ENCODE measurements at places on chromosomes 12 and 14. TPM values are rescaled to one million over a fixed set of nuclear protein-coding genes. Genes with fewer than 3 reads are reported as not detected.

DNA sequence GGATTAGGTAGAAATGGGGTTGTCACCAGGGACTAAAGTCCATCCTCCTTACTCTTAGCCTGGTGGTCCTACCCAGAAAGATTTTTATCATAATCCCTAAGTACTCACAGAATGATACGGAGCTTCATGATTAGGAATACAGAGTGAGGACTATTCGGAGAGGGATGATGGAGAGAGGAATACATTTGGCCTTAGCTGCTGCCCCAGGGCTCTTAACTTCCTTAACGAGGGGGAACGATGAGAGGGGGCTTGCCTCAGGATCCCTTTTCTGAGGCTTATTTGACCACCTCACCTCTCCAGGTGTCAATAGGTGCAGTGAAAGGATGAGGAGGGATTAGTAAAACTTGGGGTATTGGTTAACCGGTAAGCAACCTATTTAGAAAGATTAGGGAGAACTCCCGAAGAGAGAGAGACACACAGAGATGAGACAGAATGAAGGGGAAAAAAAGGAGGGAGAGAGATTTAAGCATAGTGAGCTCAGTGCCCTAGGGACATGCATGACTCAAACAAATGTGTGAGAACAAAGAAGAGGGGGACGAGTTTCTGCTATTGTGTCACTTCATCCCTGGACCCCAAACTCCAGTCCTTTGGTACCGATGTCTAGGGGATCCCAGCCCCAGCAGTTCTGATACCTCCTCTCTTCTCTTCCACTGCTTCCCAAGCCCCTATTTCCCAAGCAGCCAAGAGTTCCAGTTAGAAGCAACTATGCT, 1.1 kb downstream of the NFE2 start:
- no peak for DNase-seq

GRCh38 chr12:71010143-71010479, 89.6 kb upstream of the PTPRR start:
- no peak for DNase-seq

- no peak for DNase-seq
Measured at GRCh38 chr12:66751432-66752113, 72.7 kb upstream of the GRIP1 start.

DNA sequence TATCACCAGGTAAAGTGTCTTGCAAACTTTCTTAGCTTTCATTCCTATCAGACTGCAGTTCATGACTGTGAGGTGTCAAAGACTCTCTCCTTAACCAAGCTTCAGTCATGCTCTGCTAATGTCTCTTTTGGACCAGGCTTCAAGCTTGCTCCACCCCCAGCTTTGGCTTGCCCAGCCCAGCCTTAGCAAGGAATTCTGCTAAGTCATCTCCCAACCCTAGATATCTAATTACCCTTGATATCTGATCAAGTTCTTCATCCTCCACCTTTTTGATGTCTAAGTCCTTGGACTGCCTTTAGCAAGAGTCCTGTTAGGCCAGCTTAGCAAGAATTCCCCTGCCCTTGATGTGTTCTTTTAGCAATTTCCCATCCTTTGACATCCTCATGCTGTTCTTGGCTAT, 108.9 kb upstream of the FGD4 start:
- DNase-seq: no peak

GRCh38 chr14:105168496-105168978, at the start of gene JAG2:
TSS of gene JAG2 (minus strand) at chr14:105168776. CDS start at chr14:105168420, 356 bp downstream.
- no peak for DNase-seq

GRCh38 chr14:25044106-25044698, 5.7 kb downstream of the STXBP6 start:
- DNase-seq: no peak

GRCh38 chr12:113683574-113683973, 211.9 kb upstream of the LHX5 start:
- DNase-seq: no peak

- DNase-seq: no peak
Measured at GRCh38 chr12:67222302-67222701, 46.9 kb upstream of the CAND1 start.

- no peak for DNase-seq
Measured at GRCh38 chr14:101459551-101459900, 101.8 kb upstream of the DIO3 start.

GRCh38 chr12:90974286-90974685, 19.3 kb upstream of the CCER1 start:
- DNase-seq: no peak

- peak; percentile 96 for DNase-seq
Measured at GRCh38 chr12:57487597-57488401, at the start of gene MARS1. TSS of gene MARS1 (plus strand) at chr12:57488068. CDS start at chr12:57488091, 23 bp downstream.

DNA sequence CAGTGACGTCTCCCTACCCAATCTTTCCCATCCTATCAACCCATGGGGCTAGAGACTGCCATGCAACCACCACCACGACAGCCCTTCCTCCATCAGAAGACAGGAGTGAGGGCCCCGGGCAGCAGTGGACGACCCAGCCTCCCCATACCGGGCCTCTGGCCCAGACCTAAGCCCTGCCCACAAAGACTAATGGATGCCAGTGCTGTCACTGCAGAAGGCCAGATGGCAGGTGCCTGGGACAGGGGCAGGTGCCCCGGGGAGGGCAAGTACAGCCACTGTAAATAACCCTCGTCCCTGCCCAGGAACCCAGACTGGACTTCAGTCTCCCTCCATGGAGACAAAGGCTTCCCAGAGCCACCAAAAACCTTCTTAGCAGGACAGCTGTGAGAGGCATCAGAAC, 20.3 kb upstream of the HSPB8 start:
- no peak for DNase-seq

DNA sequence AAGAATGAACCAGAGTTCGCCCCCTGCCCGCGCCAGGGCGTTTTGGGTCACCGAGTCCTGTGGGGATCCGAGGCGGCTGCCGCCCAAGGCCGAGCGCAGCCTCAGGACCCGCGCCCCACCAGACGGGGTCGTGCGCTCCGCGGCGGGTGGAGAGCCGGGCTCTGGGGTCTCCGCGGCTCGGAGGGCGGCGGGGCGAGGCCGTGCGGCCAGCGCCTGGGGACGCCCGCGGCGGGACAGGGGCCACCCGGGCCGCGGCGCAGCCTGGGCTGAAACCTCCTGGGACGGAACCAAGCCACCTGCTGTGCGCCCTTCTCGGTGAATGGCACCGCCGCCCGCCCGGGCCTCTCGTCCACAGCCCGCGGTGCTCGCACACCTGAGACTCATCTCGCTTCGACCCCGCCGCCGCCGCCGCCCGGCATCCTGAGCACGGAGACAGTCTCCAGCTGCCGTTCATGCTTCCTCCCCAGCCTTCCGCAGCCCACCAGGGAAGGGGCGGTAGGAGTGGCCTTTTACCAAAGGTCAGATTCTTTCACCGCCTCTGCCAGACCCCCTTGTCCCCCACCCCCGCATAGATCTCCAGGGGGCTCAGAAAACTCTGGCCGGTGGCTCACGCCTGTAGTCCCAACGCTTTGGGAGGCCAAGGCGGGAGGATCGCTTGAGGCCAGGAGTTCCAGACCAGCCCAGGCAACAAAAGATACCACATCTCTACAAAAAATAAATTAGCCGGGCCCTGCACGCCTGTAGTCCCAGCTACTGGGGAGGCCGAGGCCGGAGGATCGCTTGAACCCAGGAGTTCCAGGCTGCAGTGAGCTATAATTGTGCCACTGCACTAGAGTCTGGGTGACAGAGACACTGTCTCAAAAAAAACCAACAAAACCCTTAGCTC, 901 bp downstream of the B3GNT4 start:
- DNase-seq: no peak

GRCh38 chr12:50425589-50426258, 25.0 kb downstream of the LARP4 start:
- DNase-seq: no peak

- DNase-seq: no peak
Measured at GRCh38 chr14:35435177-35435576, 30.6 kb upstream of the NFKBIA start.

- no peak for DNase-seq
Measured at GRCh38 chr14:31877255-31877798, 199.8 kb upstream of the ARHGAP5 start.

DNA sequence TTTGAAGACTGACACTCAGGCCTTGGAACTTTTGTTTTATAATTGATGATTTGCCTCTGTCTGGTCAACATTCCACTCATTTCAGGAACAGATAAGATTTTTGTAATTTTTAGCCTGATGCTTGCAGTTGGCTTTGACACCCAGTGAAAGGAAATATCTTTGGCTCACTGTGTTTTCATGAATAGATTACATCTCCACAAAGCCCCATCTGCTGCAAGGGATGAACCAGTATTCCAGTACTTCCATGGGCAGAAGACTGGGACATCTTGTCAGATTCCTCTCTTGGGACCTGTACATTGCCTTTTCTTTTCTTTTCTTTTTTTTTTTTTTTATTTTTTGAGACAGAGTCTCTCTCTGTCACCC, 28.4 kb downstream of the GSG1 start:
- DNase-seq: no peak

DNA sequence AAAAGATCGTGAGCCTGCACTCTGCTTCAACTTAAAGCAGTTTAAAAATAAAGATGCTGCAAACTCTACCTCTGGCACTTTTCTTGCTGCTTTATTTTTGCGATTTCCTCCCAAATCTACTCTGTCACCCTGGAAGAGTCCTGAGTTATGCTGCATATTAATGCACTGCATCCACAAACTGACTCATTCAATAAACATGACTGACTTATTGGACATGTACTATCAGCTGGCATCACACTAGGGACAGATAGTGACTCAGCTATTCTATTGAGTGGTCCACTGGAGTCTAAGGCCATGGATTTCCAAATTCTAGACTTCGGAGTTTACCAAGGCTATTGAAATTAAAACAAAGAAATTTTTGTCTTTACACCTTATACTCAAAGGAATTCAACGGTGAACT, 90.7 kb upstream of the PTPRR start:
- DNase-seq: no peak

The LHX5 gene
- not detected for total RNA-seq

The FSCB gene
- total RNA-seq: not detected

The HCAR3 gene
- total RNA-seq: not detected

The VEZT gene
- 57.5 TPM for total RNA-seq

The PRB2 gene
- not detected for total RNA-seq

The GZMB gene
- total RNA-seq: 2.8 TPM

The KCNC2 gene
- not detected for total RNA-seq

The INSM2 gene
- not detected for total RNA-seq

The NTN4 gene
- total RNA-seq: 35.1 TPM
